BJ (cell line): ENCODE measurements at places on chromosomes 3 and 15. TPM values are rescaled to one million over a fixed set of nuclear protein-coding genes. Genes with fewer than 3 reads are reported as not detected.

DNA sequence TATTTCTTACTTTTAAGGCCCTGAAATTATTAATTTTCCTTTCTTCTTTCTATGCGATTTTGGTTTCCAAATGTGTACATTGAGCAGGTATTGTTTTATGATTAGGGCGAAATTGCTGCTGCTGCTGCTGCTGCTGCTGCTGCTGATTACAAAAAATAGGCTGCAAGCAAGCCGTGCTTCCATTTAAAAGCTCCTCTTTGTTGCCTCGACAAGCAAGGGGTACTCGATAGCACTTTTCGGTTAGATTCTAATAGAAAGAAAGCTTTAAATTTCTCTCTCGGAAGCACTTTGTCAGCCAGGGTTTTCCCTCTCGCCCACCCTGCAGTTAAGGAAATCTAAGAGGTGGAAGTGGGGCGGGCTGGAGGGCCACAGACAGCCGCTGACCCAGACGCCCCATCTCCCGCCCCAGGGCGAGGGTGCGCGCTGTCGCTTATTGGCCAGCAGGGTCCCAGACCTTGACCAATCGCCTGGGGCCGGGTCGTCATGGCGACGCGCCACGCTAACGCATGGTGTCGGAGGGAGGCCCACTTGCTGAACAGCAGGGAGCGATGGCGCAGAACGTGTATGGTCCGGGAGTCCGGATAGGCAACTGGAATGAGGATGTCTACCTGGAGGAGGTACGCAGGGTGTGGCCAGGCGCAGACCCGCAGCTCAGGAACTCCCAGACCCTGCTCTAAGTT lies at the start of gene CFAP161:
Gene CFAP161, plus strand, starts transcription at position 489 of the 680 bp plus-strand sequence. Its CDS starts 60 bp downstream, at position 549.
- DNase-seq: no peak

DNA sequence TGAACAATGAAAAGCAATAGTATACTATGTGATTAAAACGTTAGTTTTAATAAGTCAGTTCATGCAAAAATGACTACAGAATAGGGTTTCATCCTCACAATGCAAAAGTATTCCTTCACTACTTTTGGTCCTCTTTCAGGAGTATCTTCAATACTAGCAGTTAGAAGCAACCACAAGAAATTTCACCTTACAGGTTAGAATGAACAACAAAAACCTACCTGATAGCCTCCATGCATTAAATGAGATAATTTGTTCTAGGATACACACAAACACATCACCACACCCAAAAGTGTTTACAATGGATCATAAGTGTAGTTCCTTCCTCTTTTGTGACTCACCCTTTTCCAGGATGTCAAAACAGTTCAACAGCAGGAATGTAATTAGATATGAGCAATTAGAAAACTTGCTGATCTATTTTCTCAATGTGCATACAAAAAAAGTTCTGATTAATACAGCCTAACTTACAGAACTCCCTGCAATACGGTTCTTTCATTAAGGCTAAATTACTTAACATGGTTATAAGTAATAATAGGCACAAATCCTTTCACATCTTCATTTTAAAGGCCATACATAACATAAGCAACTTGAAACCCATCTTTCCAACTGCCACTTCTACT lies 21.6 kb downstream of the UACA start:
- DNase-seq: no peak

DNA sequence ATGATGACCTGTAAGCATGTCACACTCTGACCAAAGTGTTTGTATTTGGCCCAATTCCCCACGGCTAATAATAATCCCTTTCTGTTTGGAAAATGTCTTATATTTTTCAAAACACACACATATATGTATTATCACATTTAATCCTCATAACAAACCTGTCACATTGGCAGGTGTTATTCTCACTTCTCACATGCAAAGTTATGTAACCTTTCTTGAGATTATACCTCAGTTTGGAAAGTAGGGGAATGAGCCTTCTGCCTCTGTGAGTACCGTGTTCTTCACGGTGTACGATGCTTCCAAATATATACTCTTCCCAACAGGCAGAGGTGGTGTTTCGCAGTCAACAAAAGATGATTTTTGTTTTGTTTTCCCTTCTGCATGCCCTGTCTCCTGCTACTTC lies 205.6 kb downstream of the TP63 start:
- DNase-seq: no peak

DNA sequence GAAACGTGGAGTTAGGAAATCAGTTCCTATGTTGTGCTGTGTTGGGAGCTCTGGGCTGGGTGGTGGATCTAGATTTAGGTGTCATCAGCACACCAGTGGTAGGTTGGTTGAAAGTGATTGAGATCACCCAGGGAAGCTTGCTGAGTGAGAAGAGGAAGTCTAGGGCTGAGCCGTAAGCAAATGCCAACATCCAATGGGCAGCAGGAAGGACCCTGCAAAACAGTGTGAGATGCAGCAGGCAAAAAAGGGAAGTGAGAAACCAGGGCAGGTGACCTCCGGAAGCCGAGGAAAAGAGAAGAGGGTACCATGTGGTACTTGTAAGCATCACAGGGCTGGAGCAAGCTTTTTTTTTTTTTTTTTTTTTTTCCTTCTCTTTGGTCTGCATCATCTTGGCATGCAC lies 15.9 kb upstream of the COPG1 start:
- no peak for DNase-seq

DNA sequence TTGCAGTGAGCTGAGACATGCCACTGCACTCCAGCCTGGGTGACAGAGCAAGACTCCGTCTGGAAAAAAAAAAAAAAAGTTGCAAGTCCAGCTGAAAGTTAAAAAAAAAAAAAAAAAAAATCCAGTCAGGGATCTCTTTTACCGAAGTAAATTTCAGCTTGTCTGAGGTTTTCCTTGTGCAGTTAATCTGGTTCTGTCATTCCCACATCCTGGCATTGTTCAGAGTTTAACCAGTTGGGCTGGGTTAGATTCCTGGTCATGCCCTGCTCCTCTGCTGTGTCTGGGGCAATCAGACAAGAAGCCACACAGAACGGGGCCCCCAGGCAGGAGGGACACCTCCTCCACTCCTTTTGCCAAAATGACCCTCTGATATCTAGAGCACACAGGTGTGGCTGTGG lies 84.1 kb upstream of the KLHL25 start:
- no peak for DNase-seq

DNA sequence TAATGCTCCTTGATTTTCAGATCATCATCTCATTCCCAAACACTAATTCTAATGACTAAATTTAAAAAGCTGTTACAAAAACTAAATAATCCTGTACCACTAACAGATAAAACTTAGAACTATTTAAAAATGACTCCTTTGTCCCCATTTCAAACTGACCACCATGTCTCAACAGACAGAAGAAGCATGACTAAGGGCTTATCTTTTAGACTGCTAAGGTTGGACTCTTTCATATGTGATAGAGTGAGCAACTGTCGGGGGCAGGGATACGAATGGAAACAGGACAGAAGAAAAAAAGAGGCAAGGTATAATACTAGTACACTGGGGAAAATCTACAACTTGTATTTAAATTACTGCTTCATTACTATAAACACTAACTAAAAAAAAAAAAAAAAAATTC lies 23.3 kb downstream of the SNX4 start:
- no peak for DNase-seq

GRCh38 chr15:87917480-87917879 lies 339.1 kb downstream of the NTRK3 start:
- DNase-seq: no peak

GRCh38 chr15:49199666-49200065 lies 29.6 kb downstream of the GALK2 start:
- no peak for DNase-seq

DNA sequence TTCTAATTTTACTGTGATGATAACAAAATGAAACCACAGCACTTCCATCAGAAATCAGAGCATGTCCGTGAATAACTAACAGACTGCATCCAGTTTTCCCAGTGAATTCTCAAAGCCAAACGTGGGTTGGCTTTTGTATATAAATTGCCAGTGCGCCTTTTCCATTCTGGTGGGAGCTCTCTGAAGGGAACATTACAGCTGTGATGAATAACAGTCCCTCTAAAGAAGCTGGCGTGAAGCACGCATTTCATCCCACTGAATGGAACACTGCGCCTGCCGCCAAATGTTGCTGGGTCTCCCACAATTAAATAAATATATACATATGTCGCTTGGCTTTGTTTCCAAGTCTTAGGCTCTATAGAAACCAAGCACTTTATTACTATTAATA lies 113.0 kb upstream of the PFN2 start:
- no peak for DNase-seq

DNA sequence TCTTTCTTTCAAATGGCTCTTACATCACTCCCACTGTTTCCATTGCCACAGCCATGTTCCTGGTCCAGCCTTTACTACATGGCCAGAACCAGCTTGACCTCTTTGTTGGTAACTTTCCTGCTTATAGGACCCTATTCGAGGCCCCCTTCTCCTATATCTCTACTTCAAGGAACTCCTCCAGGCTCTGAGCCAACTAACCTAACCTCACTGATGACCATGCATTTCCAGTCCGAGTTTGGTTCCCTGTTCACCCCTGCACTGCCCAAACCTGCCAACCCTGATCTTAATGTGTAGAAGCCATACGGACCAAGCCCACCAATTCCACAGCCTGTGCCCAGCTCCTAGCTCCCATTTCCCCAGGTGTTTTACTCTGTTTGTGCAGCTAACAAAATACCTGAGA lies 38.4 kb upstream of the TIPARP start:
- no peak for DNase-seq

DNA sequence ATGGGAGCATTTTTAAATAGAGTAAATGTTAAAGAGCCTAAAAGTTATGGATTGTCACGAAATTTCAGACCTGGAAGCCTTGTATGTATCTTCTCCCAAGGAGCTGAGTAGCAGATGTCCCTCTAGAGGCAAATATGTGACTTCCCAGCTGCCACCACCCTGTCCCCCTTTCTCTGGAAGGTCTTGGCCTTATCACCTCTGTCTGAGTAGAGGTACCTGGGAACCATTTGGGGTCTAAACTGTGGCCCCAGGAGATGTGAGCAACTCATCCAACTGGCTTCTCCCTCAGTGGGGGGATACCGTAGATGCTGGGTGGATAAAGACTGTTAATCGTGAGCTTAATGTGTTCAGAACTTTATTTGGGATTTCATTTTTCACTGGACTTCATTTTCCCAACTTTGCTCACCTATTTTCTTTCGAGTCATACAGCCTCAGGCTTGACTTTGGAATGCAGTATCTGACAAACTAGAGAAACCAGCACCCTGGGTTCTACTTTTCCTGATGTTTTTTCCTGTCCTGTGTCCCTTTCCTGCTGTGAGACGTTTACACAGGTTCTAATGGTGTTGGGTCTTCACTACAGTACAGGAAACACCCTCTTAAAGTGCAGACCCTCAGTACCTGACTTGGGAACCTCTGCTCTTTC lies 53.3 kb upstream of the CCR4 start:
- no peak for DNase-seq

GRCh38 chr15:64816452-64816851 lies 9.0 kb downstream of the PIF1 start:
- no peak for DNase-seq

- no peak for DNase-seq
Observed at GRCh38 chr3:66220066-66220465, 735 bp upstream of the SLC25A26 start.

- no peak for DNase-seq
Observed at GRCh38 chr3:69115731-69116130, 6.7 kb downstream of the LMOD3 start.

- no peak for DNase-seq
Observed at GRCh38 chr15:87722941-87723691, 533.4 kb downstream of the NTRK3 start.

DNA sequence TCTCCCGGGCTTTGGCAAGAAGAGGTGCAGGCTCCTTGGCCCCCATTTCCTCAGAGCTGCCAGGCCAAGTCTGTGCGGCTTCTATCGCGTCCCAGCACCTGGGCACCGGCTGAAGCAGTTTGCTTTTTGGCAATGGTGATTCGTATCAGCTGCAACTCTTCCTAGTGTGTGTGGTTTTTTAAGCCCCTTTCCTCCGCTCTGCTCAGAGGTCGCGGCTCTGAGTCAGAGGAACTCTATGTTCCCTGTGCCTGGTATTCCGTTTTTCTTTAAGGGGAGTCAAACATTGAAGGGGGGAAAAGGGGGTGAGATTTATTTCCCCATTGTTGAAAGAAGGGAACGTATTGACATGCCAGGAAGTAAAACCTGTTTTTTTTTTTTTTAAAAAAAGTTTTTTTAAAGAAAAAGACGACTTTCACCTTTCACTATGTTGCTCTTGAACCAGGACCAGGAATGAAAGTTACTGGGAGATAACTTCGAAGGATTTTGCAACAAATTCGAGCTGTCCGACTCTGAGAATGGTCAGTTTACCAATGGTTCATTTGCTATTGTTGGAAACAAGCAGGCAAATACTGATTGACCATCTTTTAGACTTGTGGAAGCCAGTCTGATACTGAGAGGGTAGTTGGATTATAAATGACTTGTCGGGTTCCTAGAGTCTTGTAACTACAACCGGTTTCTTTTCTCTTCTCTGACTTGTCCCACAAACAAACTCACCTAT lies 1.1 kb downstream of the ARMC8 start:
- DNase-seq: no peak

DNA sequence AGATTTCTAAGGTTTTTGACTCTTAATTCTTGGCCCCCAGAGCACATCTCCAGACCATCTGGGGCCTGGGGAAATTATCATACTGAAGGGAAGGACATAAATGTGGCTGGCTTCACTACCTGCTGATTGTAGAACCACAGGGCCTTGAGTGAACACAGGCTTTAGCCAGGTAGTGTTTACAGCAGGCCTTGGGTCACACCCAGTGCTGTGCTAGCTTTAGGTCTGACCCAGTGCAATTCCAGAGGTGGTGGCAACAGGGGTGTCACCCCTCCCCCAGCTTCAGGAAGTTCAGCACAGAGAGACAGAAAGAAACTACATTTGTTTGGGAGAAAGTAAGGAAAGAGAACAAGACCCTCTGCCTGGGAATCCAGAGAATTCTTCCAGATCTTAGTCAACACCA lies 24.1 kb downstream of the PDCD10 start:
- no peak for DNase-seq

DNA sequence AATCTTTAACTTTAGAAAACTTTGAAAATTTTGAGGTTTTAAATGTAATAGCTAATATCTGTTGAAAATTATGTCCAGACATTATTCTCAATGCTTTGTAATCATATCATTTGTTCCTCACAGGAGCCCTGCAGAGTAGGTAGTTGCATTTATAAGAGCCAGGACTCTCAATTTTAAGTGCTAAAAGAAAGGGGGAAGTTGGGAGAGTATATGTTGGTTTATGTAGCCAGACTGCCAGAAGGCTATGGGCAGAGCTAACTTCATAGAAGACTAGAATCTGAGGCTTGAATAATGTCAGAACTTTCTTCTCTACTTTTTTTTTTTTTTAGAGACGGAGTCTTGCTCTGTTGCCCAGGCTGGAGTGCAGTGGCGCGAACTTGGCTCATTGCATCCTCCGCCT lies 9.1 kb downstream of the VPS8 start:
- no peak for DNase-seq

Gene DAZL
- polyA plus RNA-seq: not detected in 2 replicates

Gene WNT5A
- polyA plus RNA-seq: 619 and 627 TPM in 2 replicates

Gene RAD18
- polyA plus RNA-seq: 13.8 and 17.4 TPM in 2 replicates

Gene TRIM71
- polyA plus RNA-seq: not detected in 2 replicates

Gene DCLK3
- polyA plus RNA-seq: not detected in 2 replicates

Gene PARP16
- 5.1 and 5.2 TPM in 2 replicates for polyA plus RNA-seq

Gene CCR4
- not detected in 2 replicates for polyA plus RNA-seq

Gene PTPRG
- 20.8 and 21.5 TPM in 2 replicates for polyA plus RNA-seq
